ENCODE measurements at places on chromosomes 2 and 18.
A peak's percentile ranks its signal among the peaks of the same experiment; 100 is the strongest.

GRCh38 chr2:62472312-62472711, 33.7 kb downstream of the TMEM17 start:
- no peak for DNase-seq

DNA sequence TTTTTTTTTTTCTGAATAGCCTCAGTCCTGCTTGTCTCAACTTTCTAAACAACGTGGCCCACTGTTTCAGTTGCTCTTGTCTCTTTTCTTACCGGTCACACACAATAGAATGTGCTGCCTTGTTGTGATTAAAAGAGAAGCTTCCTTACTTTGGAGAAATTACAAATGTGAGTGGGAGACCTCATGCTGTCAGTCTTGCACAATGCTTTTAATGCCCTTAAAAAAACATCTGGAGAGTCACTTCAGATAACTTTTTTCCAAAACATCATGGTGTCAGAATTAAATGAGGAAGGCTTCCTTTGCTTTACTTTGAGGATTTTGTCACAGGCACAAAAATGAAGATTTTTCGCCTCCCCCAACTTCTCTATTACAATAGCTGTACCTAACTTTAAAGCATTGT, 37.7 kb downstream of the LHCGR start:
- no peak for DNase-seq

DNA sequence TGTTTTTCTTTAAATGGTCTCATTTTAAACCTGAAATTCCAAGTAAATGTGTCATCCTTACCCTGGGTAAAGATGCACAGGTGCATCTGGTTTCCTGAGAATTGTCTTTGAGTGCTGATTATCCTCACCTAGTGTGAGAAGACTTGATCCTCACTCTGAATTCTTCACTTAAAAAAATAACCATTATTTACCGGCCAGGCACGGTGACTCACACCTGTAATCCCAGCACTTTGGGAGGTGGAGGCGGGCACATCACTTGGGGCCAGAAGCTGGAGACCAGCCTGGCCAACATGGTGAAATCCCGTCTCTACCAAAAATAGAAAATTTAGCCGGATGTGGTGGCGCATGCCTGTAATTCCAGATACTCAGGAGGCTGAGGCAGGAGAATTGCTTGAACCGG, 9.9 kb upstream of the WNT6 start:
- no peak for DNase-seq

GRCh38 chr2:207482630-207483029, 47.1 kb upstream of the CREB1 start:
- no peak for DNase-seq

DNA sequence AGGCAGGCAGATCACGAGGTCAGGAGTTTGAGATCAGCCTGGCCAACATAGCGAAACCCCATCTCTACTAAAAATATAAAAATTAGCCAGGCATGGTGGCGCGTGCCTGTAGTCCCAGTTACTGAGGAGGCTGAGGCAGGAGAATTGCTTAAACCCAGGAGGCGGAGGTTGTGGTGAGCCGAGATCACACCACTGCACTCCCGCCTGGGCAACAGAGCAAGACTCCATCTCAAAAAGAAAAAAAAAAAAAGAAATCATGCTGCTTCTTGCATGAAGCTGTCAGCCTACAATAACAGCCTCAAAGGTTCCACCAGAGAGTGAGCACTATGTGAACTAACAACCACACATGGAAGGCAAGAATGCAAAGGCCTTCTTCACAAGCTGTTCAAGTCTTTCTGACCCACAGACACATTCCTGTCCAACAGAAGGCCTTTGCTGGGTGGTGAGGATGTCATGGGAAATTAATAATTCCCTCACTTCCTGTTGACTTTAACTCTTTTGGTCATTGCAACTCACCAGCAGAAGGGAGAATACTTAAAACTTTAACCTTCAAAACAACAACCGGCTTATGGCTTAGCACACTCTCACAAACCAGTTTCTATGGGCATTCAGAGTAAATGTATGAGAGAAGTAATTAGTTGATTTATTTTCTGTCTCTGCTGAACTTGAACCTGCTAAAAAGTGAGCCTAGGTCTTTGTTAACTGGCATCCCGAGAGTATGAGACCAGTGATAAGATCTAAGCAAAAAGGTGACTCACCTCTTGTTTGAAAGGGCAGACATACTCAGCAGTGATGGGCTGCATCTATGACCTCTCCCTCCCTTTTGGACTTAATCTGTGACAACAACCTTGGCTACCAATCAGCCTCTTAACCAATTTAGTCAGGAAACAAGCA, 11.8 kb downstream of the PLEKHM3 start:
- DNase-seq = peak; percentile 35

GRCh38 chr2:127581516-127582490, 46.3 kb downstream of the MYO7B start:
- DNase-seq = no peak

DNA sequence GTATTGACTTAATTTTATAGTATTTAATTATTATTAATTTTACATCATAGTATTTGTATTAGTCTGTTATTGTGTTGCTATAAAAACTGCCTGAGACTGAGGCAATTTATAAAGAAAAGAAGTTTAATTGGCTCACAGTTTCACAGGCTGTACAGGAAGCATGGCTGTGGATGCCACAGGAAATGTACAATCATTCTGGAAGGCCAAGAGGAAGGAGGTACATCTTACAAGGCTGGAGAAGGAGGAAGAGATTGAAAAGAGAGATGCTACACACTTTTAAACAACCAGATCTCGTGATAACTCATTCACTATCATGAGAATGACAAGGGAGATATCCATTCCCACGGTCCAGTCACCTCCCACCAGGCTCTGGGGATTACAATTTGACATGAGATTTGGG, 2019.4 kb upstream of the PIK3C3 start:
- DNase-seq = no peak

DNA sequence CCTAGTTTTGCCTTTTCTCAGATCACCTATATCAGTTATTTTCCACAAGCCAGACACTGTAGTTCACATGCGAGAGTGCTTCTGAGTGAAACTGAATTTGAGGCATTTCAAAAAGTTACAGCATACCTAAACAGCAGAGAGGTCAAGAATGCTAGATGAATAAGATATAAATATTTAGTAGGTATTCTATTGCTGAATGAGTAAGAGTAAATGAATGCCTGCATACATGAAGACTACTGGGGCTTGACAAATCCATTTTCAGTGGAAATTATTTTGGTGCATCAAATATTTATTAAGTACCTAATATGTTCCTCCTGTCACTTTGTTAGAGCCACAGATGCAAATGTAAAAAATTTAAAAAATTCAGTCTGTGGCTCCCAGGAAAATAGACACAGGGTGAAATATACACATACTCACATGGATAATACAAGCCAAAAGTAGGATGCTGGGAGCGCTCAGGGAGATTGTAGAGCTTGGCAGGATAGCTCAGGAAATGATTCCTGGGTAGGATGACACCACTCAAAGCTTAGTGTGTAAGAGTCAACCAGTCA, 27.6 kb upstream of the CDC42EP3 start:
- DNase-seq = no peak

DNA sequence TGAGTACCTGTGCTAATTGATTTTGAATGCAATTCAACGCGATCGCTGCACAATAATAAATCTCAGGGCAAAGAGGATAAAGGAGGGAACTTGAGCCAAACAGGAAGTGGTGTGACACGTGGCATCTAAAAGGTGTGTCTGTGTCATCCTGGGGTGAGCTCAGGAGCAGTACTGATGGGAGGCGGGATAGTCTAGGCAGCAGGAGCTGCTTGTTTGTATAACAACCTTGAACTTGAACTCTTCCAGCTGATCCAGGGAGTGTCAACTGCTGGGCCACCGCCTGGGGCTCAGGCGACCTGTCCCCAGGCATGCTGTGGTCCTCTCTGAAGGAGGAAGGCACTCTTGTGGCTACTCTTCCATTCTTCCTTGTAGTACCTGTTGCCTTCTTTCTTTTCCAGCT, 61.2 kb downstream of the BOD1L2 start:
- no peak for DNase-seq

DNA sequence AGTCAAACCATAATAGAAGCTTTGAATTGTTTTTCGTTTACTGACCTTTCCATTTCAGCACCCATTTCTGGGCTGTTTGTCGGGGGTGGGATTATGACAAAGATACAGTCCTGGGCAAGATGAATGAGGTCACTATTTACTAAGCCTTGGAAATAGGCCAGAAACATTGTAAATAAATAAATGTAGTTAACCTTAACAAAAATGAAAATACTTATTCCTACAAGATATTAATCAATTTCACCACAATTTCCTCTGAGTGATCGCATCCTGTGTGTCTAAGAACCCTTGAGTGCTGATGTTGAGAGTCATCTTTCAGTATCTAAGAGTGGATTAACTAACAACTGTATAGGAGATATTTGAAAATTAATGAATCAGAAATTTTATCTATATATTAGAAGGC, 14.0 kb downstream of the ITGA4 start:
- DNase-seq = no peak

GRCh38 chr2:43905371-43905803, 66.6 kb downstream of the ABCG8 start:
- DNase-seq = no peak

DNA sequence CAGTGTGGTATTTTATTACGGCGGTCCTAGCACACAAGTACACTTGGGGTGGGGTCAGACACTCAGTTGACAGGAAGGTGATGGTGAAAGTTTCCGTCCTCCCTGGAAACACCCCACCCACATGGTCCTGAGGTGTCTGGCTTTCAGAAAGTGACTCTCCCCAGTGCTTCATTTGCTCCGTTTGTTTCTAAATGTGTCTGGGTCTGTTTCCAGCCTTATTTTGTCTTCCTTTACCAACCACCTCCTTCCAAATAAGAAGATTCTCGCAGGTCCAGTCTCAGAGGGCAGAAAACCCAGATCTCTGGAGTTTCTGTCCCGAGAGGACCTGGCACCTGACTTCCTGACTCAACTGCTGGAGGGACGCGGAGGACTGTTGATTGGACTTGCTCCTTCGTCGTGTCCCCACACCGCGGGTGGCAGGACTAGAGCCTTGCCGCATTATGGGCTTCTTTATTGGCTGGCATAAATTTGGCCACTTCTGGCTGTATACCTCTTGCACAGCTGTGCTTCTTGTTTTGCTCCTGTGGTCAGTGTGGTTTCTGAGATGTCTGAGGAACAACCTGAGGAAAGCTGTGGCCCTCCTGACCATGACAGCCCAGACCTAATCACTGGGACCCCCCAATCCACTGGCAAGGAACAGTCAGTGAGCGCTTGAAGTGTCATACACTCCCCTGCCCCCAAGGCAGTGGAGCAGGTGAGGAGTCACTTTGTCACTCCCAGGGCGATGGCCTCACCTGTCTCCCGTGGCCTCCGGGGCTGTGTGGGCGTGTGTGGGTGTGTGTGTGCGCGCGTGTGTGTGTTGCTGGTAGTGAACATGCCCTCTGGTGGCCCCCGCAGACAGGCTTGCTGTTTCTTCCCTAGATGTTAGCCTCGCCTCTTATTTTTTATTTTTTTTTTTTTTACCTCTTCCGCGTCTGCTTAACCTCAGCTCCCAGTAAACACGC, 45.6 kb downstream of the MEX3C start:
- DNase-seq = no peak

DNA sequence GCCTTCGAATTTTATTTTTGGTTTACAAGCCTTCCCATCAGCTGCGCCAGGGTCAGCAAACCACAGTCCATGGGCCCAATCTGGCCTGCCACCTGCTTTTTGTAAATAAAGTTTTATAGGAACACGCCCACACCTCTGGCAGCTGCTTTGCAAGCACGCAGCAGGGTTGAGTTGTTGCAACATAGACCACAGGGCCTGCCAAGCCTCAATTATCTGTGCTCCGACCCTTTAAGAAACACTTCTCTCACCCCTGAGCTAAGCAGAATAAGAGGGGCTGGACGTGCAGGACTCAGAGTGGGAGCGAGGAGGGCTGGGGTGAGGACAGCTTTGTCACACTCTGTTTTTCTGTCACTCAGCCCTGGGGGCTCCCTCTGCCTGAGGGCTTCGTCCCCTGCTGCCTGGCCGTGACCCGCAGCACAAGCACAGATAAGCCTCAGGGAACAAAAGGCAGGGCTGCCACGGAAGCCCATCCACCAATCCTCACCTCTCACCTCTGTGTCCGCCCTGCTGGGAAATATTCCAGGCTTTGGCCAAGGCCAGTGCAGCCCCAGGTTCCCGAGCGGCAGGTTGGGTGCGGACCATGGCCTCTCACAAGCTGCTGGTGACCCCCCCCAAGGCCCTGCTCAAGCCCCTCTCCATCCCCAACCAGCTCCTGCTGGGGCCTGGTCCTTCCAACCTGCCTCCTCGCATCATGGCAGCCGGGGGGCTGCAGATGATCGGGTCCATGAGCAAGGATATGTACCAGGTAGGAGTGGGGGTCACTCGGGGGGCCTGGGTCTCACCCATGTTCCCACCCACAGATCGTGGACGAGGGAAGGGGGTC, at the start of gene AGXT:
AGXT (plus strand) TSS at position 539 of the 823 bp plus-strand sequence; CDS start at position 581, 42 bp downstream.
- no peak for DNase-seq

GRCh38 chr2:10035053-10035422, 8.3 kb upstream of the KLF11 start:
- peak; percentile 47 for DNase-seq

GRCh38 chr2:101380376-101380775, 6.9 kb downstream of the CREG2 start:
- peak; percentile 60 for DNase-seq
